Chondrocyte (in vitro differentiated cells): ENCODE measurements at places on chromosomes 1 and 21. TPM values are rescaled to one million over a fixed set of nuclear protein-coding genes. Genes with fewer than 3 reads are reported as not detected.

DNA sequence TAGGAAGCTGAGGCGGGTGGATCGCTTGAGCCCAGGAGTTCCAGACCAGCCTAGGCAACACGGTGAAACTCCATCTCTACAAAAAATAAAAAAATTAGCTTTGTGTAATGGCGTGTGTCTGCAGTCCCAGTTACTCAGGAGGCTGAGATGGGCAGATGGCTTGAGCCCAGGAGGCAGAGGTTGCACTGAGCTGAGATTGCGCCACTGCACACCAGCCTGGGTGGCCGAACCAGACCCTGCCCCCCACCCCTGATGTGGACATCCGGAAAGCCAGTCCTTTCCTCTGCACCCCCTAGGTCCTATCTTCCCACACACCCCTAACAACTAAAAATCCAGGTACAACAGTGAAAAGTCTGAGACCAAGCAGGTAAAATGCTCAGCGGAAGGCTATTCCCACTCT, 71.9 kb downstream of the PLD5 start:
- no peak for DNase-seq

- DNase-seq, result no peak
Measured at GRCh38 chr1:217393896-217394295, 237.0 kb downstream of the GPATCH2 start.

DNA sequence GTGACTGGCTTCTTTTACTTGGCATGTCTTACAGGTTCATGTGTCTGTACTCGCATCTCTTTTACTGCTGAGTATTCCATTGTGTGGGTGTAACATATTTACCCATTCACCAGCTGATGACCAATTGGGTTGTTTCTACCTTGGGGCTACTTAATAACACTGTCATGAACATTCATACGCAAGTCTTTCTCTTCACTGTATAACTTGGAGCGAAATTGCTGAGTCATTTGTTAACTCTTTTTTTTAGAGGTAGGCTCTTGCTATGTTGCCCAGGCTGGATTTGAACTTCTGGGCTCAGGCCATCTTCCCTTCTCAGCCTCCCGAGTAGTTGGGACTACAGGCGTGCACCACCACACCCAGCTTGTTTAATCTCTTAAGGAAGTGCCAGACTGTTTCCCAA, 6.5 kb downstream of the PYCR2 start:
- peak; percentile 13 for DNase-seq

DNA sequence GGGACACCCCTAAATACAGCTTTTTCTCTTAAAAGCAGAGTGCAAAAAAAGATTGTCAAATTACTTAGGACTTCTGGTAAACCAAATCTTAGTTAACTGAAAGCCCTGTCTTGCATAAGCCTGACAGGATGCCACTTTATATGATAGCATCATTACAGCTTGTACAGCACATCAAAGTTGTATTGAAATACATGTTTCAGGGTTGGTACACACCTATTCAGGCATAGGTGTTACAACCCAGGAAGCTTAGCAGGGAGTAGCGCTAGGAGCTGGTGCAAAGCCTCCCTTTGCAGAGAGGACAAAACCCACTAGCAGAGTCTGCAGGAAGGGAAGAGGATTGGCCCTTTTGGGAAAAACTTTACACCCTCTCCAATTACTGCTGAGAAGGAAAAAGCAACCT, 258.9 kb upstream of the SGIP1 start:
- DNase-seq, result no peak

DNA sequence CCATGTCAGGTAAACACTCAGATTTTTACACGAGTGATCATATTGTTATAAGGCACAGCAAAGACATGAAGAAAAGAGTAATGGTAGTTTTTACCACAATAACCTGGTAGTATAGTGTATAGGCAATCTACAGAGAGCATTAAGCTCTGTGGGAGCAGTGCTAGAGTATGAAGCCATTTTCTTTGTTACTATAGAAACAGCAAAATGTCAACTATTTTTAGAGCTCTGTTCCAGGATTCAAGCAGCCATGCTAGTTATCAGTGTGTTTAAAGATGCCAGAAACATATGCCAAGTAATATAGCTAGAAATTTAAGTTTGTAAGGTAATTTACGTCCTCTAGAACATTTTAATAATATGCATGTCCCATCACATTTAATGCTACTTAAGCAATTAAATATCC, 77.6 kb upstream of the RGS18 start:
- DNase-seq, result no peak

DNA sequence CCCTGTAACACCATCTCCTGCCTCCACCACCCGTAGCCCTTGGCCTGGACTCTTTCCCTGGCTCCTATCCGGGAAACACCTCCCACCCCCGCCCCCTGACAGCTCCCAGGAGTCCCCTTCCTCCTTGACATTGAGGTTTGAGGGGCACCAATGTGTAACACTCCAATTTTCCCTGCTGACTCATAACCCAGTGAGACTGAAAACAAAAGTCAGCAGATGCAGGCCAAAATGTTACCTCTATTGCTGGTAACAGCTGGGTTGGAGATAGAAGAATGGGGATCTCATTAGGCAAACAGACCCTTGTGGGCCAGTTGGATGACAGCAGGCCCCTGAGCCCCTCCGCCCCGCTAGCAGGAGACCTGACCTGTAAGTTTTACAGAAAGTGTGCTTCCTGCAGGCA, 237.2 kb downstream of the KAZN start:
- no peak for DNase-seq

GRCh38 chr1:11342621-11343032, 69.6 kb downstream of the UBIAD1 start:
- DNase-seq, result no peak

DNA sequence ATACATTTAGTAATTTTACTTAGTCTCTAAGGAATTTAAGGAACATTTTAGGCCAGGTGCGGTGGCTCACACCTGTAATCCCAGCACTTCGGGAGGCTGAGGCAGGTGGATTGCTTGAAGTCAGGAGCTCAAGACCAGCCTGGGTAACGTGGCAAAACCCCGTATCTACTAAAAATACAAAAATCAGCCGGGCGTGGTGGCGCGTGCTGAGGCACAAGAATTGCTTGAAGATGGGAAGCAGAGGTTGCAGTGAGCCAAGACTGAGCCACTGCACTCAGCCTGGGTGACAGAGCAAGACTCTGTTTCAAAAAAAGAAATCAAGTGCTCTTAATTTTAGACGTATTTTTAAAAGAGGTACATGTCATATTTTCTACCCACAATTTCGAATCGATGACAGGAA, 3.3 kb downstream of the NDC1 start:
- DNase-seq, result no peak

- DNase-seq, result no peak
Measured at GRCh38 chr1:101323535-101323934, 86.7 kb downstream of the S1PR1 start.

DNA sequence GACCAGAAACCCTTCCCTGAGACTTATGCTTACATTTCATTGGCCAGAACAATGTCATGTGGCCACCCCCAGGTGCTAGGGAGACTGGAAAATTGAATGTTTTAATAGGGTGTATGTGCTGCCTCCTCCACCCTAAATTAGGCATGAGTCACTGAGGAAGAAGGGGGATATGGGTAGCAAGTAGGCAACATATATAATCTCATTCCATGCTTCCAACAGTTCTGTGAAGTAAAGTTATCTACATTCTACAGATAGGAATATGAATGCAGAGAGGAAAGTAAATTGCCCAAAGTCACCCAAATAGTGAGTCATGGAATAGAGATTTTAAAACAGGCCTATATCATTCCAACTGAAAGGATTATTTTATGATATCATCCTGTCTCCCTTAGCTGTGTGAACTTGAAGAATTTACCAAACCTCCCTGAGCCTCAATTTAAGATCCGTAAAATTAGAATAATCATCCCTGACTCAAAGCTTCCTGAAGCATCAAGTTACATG, 168.6 kb upstream of the FGGY start:
- DNase-seq, result no peak

GRCh38 chr21:18913914-18914313, 510.3 kb upstream of the TMPRSS15 start:
- peak; percentile 33 for DNase-seq

- DNase-seq, result no peak
Measured at GRCh38 chr1:56688522-56689026, 43.5 kb downstream of the PRKAA2 start.

DNA sequence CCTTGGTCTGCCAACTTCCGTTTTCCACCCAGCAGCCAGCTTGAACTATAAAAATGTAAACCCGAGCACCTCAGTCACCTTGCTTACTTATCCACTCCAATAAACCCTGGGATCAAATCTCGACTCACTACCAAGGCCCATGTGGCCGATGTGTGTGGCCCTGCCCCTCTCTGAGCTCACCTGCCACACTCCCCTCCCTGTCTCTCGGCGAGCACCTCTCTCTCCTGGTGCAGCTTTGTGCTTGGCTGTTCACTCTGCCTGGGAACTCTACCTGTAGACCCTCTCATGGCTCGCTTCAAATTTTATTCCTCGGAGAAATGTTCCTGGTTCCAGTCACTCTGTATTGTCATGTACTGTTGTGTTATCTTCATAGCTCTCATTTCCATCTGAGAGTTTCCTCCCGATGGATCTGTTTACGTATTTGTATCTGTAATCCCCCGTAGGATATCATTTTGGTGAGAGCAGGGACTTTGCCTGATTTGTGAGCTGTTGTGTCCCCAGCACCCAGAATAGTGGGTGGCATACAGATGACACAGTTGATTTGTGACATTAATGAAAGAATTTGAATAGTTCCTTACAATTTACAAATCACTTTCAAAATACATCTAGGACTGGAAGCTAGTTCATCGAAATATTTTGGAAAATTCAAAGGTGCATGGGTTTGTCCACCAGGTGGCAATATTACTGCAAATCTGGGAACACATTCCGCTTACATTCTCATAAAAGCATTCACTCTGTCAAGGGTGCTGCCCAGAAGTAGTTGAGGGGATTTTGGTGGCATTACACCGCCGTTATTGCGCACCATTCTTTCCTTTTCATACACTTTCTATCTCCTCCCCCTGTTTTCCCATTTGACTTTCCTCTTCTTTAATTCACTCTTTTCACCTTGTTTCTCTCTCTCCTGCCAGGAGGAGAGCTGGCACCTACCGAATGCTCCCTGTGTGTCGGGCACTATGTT, 95.3 kb downstream of the ABCA4 start:
- DNase-seq, result no peak

DNA sequence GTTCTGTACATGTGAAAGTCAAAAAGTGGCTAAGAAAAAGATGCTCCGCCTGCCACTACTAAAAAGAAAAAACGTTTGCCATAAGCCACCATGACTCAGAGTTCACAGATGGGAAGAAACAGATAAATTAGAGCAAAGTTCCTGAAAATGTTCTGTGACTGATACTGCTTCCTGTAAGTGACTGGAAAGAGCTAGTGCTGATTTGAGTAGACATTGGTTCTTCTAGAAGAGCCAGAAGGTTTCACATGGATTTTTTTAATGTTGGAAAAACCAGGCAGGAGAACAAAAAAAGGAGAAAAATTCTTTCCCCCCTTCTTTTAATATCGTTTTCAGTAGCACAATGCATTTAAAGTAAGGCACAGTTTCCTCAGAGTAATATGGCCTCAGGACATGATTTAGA, 221.4 kb downstream of the HLX start:
- DNase-seq, result no peak

The TACSTD2 gene
- 0.22 to 0.33 TPM (median 0.30 TPM) in 3 replicates for total RNA-seq

The PBXIP1 gene
- total RNA-seq, result 47.1 to 60.2 TPM (median 57.1 TPM) in 3 replicates

The CENPL gene
- 8.2 to 10.9 TPM (median 9.6 TPM) in 3 replicates for total RNA-seq

GRCh38 chr1:203596673-203597210, 29.9 kb upstream of the ATP2B4 start:
- DNase-seq, result no peak

- peak; percentile 71 for DNase-seq
Measured at GRCh38 chr21:44947111-44947929, 7.5 kb downstream of the SLX9 start.

The VANGL1 gene
- total RNA-seq, result 16.2 to 19.2 TPM (median 18.0 TPM) in 3 replicates

DNA sequence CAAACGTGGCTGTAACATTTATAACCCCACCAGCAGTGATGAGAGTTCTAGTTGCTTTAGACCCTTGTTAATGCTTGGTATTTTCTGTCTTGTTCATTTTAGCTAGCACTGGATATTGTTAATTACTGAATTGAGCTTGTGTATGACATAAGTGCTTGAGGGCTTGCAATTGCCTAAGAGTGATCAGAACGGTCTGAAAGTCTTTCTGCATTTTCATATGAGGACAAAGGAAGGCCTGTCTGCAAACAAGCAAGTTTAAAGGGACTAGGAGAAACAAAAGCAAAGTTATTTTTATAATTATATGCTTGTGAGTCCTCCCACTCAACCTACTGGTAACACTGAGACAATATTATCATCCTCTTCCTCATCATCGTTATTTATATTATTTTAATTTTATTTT, 305.5 kb upstream of the DUSP10 start:
- DNase-seq, result no peak

- DNase-seq, result no peak
Measured at GRCh38 chr1:207248544-207249198, 72.8 kb upstream of the CD55 start.

GRCh38 chr1:31470794-31471315, 57.8 kb downstream of the SERINC2 start:
- no peak for DNase-seq

DNA sequence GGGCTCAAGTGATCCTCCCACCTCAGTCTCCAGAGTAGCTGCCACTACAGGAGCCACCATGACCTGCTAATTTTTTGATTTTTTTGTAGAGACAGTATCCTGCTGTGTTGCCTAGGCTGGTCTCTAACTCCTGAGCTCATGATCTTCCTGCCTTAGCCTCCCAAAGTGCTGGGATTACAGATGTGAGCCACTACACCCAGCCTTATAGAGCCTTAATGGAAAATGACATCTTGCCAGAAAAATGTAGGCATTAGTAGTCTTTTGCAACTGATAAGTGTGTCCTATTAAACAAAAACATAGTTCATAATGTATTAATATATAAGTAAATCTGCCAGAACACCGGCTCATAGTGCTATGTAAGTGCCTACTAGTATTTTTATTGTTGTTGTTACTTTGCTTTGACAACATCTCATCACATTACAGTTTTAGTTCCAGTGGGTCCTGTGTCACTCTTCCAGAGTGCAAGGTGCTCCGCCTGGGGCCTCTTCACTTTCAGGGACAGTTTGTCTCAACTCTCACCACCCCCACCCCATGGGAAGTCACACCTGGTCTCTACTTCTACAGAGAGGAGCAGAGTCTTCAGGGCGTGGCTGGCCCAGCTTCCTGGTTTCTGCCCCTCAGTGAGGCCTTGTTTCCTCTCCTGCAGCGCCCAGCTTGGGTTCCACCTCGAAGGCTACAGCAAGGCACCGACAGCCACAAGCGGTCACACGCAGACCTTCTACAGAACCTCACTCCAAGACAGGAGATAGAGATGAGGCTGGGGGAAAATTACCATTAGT, 30.1 kb downstream of the RHOU start:
- no peak for DNase-seq

The TPTE gene
- not detected in 3 replicates for total RNA-seq

The S100A1 gene
- total RNA-seq, result 1.2 to 1.5 TPM (median 1.3 TPM) in 3 replicates

- no peak for DNase-seq
Measured at GRCh38 chr1:93328809-93329760, 16.6 kb upstream of the DR1 start.

GRCh38 chr1:215273838-215274516, 191.4 kb downstream of the KCNK2 start:
- no peak for DNase-seq

GRCh38 chr1:56816264-56816663, 2.9 kb downstream of the FYB2 start:
- DNase-seq, result no peak

The AQP10 gene
- not detected in 3 replicates for total RNA-seq
